Stimulated activated CD8-positive, alpha-beta memory T cell treated with anti-CD3 and anti-CD28 coated beads, Interleukin-15, amount 100 ng/mL, for 24 hours (primary cell): ENCODE measurements at places on chromosomes 7 and 10.

DNA sequence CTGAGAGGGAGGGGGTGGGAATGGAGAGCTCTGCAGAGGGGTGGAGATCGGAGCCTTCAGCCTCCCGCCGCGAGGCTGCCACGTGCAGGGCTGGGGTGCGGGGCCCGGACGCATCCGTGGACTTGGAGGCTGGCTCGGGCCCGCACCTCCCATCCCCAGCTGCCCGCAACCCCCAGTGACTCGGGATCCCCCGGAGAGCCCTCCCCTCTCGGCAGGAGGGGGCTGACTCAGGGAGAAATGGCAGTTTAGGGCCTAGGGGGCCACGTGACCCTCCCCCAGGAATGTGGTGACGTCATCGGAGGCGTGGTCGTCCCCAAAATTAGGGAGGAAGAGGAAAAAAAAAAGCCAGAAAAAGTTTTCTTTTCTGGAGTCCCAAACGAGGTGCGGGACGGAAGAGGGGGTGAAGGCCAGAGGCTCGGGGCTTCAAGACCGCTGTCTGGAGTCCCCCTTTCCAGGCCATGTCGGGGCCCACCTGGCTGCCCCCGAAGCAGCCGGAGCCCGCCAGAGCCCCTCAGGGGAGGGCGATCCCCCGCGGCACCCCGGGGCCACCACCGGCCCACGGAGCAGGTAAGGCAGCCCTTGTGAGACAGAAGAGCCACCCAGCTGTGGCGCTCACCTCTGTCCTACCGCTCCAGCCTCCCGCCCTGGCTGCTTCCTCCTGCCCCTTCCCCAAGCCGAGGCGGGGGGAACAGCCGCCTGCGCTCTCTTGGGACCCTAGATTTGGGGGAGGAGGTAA is at the start of gene TRIP6:
Gene TRIP6 (plus strand): TSS at position 348 of the 736 bp plus-strand sequence. CDS start 111 bp downstream, at position 459.
- DNase-seq, result no peak

GRCh38 chr10:48224979-48225560 is 49.4 kb downstream of the FRMPD2 start:
- DNase-seq, result no peak

- DNase-seq, result no peak
These were observed 275.2 kb downstream of the PCDH15 start for GRCh38 chr10:54525816-54526215.

DNA sequence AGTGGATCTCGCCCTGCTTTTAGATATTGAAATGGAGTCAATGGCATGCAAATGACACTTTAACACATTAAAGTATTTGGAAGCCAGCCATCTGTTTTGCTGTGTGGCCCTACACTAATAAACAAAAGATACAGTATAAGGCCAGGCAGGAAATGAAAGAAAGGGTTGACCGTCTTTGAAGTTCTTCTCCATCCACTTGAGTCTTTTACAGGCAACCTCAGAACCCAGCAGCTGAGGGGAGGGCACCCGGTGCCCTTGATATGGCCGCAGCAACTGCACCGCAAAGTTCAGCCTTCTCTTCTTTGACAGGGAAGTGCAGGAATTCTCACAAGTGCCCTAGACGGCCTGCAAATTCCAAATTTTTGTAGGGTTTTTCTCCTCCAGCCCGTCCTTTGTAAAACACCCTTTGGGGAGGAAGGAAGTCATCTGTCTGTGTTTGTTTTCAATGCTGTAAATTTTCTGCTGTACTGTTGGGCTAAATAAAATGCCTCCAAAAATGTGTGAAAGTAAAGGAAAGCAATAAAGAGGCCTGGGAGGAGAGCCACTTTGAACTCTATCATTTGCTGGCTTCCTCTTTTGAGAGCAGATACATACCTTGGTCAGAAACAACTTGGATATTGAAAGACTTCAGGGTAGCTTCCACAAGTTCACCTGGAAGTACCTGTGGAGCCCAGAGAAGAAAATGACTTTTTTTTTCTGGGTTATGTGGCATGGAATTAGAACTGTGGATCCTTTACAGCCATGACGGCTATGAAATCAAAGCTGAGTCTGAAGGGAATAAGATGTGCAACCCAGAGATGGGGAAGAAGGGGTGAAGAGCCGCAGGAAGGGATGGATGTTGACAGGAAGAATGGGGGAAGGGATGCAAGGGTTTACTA is 3.6 kb downstream of the HOXA1 start:
- DNase-seq, result no peak

- DNase-seq, result no peak
These were observed 18.8 kb upstream of the INPP5A start for GRCh38 chr10:132518572-132519381.

- DNase-seq, result no peak
These were observed 1131.4 kb upstream of the PHF14 start for GRCh38 chr7:9842301-9842700.
